WTC11 (cell line): ENCODE measurements at places on chromosomes 7 and 10. TPM values are rescaled to one million over a fixed set of nuclear protein-coding genes. Genes with fewer than 3 reads are reported as not detected.

The NPSR1 gene
- not detected in 3 replicates for total RNA-seq

GRCh38 chr7:158702196-158702595 lies 2.4 kb downstream of the NCAPG2 start:
- peaks cover 41% of the 10 kb centered on the region for H3K4me1 ChIP-seq
- no peaks in the 10 kb centered on the region for H3K27me3 ChIP-seq
- H3K36me3 ChIP-seq = peaks cover 40% of the 10 kb centered on the region
- peak; percentile 42 for DNase-seq

GRCh38 chr7:156309016-156309620 lies 331.5 kb upstream of the RNF32 start:
- H3K36me3 ChIP-seq = peaks cover 19% of the 10 kb centered on the region
- H3K4me3 ChIP-seq = no peak overlapping the region
- no peaks in the 10 kb centered on the region; the same call in 1 of the 2 replicates for H3K4me1 ChIP-seq
- DNase-seq = no peak
- H3K27me3 ChIP-seq = no peaks in the 10 kb centered on the region; the same call in 1 of the 2 replicates
- H3K27ac ChIP-seq = no peak overlapping the region

DNA sequence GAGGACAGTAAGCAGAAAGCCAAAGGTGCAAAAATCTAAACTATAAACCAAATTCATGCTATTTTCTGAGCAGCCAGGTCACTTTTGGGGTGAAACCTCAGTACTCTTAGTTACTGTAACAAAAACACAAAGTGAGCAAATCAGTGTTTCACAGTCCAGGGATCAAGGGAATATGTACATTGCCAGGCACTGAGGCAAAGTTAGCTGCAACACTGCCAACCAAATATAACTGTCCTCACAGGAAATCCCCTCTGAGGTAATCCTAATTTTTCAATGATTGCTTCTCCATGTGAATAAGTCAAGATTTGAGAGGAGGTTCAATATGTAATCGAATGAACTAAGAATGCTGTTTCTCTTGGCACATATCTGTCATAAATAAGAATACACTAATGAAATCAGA lies 229.7 kb downstream of the TSPAN12 start:
- H3K27me3 ChIP-seq = no peaks in the 10 kb centered on the region
- H3K27ac ChIP-seq = no peak overlapping the region
- H3K4me3 ChIP-seq = no peak overlapping the region
- peaks cover 9% of the 10 kb centered on the region for H3K4me1 ChIP-seq
- no peaks in the 10 kb centered on the region for H3K36me3 ChIP-seq

The CCL26 gene
- 9.8 to 19.5 TPM (median 18.5 TPM) in 3 replicates for total RNA-seq

The GHRHR gene
- 4.0 to 6.6 TPM (median 5.0 TPM) in 3 replicates for total RNA-seq

The MBL2 gene
- not detected in 3 replicates for total RNA-seq

GRCh38 chr10:91162495-91163268 lies 57.8 kb upstream of the PCGF5 start:
- H3K27ac ChIP-seq = no peak overlapping the region
- DNase-seq = peak; percentile 41
- H3K36me3 ChIP-seq = no peaks in the 10 kb centered on the region
- peaks cover 8% of the 10 kb centered on the region for H3K4me1 ChIP-seq
- peak overlapping the region; percentile 64 for H3K4me3 ChIP-seq
- peaks cover 91% of the 10 kb centered on the region for H3K27me3 ChIP-seq

The AGR2 gene
- total RNA-seq = 0.32 to 1.6 TPM (median 1.4 TPM) in 3 replicates

- no peak for DNase-seq
- peaks cover 16% of the 10 kb centered on the region for H3K4me1 ChIP-seq
- H3K27me3 ChIP-seq = no peaks in the 10 kb centered on the region
- no peak overlapping the region for H3K27ac ChIP-seq
- H3K4me3 ChIP-seq = no peak overlapping the region
These were observed 208.5 kb upstream of the FRMD4A start for GRCh38 chr10:14539176-14539575.

The WDFY4 gene
- total RNA-seq = 0.13 to 0.25 TPM (median 0.21 TPM) in 3 replicates

The ADCY1 gene
- 25.6 to 29.0 TPM (median 26.4 TPM) in 3 replicates for total RNA-seq

DNA sequence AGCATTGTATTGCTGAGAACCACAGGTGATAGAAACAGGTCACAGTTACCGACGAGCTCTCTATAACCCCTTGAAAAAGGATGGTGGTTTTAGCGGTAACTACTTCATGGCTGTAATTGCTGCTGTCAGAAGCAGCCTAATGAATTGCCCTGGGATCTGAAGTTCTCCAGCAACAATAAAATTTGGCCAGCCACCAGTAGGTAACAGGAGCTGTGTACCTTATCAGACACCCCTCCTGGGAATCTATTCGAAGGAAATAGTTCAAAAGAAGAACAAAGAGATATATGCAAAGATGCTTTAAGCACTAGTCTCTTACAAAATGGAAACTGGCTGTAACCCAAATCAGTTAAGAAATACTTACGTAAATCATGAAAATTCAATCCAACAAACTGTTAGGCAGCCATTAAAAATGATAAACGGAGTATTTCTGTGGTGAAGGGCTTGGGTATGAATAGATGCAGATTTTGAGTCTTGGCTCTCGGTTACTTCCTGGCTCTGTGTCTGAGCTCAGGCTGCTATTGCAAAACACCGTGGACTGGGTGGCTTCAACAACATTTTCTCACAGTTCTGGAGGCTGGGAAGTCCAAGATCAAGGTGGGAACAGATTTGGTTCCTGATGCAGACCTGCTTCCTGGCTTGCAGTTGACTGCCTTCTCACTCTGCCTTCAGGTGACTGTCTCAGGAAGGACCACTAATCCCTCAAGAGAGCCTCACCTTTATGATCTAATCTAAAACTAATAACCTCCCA lies 1.6 kb downstream of the MSRB2 start:
- H3K27me3 ChIP-seq = no peaks in the 10 kb centered on the region
- H3K27ac ChIP-seq = no peak overlapping the region
- peaks cover 35% of the 10 kb centered on the region for H3K4me1 ChIP-seq
- H3K36me3 ChIP-seq = peaks cover 16% of the 10 kb centered on the region
- H3K4me3 ChIP-seq = peak overlapping the region; percentile 85

DNA sequence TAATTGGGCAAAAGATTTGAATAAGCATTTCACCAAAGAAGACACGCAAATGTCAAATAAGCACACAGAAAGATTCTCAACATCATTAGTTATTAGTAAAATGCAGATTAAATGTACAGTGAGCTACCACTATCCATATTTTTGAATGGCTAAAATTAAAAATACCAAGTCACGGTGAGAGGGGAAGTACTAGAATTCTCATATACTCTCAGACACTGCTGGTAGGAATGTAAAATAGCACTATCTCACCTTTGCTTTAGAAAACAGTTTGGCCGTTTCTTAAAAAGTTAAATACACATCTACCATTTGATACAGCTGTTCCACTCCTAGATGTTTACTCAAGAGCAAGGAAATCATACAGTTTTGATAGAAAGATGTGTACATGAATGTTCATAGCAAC lies 115.8 kb upstream of the CELF2 start:
- no peak overlapping the region for H3K4me3 ChIP-seq
- H3K4me1 ChIP-seq = no peaks in the 10 kb centered on the region

DNA sequence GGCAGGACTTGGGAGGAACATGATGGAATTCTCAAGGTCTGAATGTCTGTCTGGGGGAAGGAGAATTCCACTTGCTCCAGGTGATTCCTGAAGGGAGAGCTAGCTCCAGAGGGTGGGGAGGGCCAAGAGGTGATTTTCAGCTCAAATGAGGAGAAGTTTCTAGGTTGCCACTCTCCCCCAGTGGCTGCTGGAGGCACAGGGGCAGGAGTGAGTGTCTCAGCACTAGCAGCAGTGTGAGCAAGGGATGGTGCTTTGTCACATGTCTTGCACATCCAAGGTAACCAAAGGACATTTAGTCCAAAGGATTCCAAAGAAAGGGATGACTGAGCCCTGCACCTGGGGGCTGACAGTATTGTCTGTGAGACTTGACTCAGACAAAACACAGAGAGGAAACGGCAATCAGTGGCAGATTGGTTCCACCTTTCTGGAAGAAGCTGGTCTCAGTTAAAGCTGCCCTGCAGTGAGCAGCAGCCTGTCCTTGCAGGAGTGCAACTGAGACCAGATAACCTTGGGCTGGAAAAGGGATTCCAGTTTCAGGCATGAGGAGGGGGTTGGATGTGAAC lies 51.2 kb upstream of the PCBD1 start:
- no peaks in the 10 kb centered on the region for H3K36me3 ChIP-seq
- DNase-seq = no peak
- H3K4me3 ChIP-seq = no peak overlapping the region
- no peaks in the 10 kb centered on the region; the same call in 1 of the 2 replicates for H3K27me3 ChIP-seq

- no peak overlapping the region for H3K27ac ChIP-seq
- H3K36me3 ChIP-seq = no peaks in the 10 kb centered on the region
- H3K4me3 ChIP-seq = no peak overlapping the region
- no peak for DNase-seq
These were observed 148.7 kb downstream of the ZMYND11 start for GRCh38 chr10:283916-284356.

- DNase-seq = no peak
- peaks cover 6% of the 10 kb centered on the region; the same call in 1 of the 2 replicates for H3K27me3 ChIP-seq
- peak overlapping the region; percentile 65 for H3K4me3 ChIP-seq
- H3K4me1 ChIP-seq = peaks cover 43% of the 10 kb centered on the region
- H3K36me3 ChIP-seq = no peaks in the 10 kb centered on the region
These were observed 40.7 kb downstream of the ZCCHC24 start for GRCh38 chr10:79404690-79405131.

DNA sequence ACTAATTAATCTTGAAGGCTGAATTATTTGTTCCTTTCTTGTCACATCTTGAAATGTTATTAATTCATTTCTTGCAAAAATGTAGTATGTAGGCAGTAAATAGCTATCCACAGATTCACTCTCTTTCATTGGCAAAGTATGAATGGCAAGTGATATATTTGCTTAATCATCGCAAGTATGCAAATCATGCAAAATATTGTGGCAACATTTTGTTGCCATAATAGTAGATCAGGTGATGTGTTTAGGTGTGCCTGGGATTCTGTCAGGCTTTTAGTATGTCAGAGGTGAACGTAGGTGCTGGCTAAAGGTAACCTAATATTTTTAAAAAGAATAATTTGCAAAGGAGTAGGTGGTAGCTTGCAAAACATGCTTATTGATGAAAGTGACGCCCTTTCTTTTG lies 5.9 kb downstream of the MAP3K8 start:
- H3K27ac ChIP-seq = no peak overlapping the region
- DNase-seq = no peak

GRCh38 chr7:65225422-65226006 lies 148.1 kb upstream of the ZNF92 start:
- H3K27ac ChIP-seq = no peak overlapping the region
- DNase-seq = no peak
- no peaks in the 10 kb centered on the region for H3K36me3 ChIP-seq
- H3K4me3 ChIP-seq = no peak overlapping the region
- 0 out of 2 replicates have a peak, but pooled peaks cover under 1% of the 10 kb centered on the region for H3K4me1 ChIP-seq

- H3K36me3 ChIP-seq = no peaks in the 10 kb centered on the region
- DNase-seq = no peak
- H3K27me3 ChIP-seq = no peaks in the 10 kb centered on the region
- peak overlapping the region; percentile 15; the same call in 1 of the 2 replicates for H3K27ac ChIP-seq
- no peak overlapping the region for H3K4me3 ChIP-seq
- no peaks in the 10 kb centered on the region for H3K4me1 ChIP-seq
These were observed 111.2 kb upstream of the KIF5B start for GRCh38 chr10:32167450-32167849.

- peaks cover 24% of the 10 kb centered on the region for H3K4me1 ChIP-seq
- no peak overlapping the region for H3K27ac ChIP-seq
- peaks cover 28% of the 10 kb centered on the region for H3K36me3 ChIP-seq
- peaks cover 2% of the 10 kb centered on the region; the same call in 1 of the 2 replicates for H3K27me3 ChIP-seq
- no peak overlapping the region for H3K4me3 ChIP-seq
- DNase-seq = no peak
These were observed 123.9 kb downstream of the ADAM12 start for GRCh38 chr10:126264102-126265018.

DNA sequence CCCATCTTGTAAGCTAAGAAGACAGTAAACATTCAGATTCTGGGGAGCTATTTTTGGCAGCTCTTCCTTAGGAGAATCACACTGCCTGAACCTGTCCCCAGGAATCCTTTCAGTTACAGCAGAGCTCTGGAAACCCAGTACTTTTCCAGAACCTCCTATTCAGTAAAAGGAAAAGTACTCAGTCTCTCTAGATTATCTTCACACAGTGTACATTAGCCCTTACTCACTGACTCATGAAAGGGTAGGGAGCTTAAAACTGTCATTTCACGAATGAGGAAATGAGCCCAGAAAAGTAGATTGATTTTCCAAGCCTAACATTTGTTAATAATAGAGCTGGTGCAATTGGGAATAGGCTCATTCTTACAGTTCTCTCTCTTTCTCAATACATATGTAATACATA lies 3.9 kb upstream of the CNNM1 start:
- no peak overlapping the region for H3K27ac ChIP-seq
- H3K36me3 ChIP-seq = no peaks in the 10 kb centered on the region
- peaks cover 6% of the 10 kb centered on the region; the same call in 1 of the 2 replicates for H3K4me1 ChIP-seq

The OR6B1 gene
- total RNA-seq = not detected in 3 replicates

DNA sequence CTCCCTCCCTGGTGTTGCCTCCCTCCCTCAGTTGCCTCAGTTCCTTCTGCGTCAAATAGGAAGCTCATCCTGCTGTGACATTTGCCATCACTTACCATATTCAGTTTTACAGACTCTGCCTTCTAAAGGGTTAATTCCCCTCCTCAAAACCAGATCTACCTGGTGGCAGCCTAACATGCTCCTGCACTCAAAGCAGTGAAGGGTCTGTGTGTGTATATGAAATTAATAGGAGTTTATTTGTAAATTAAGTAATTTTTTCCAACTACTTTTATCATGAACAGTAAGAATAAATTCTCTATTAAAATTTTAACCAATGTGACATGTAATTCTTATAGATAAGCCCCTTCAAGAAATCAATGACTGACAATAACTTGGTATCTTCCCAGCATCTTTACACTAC lies 158.6 kb upstream of the INSYN2A start:
- peaks cover 13% of the 10 kb centered on the region for H3K4me1 ChIP-seq
- H3K27me3 ChIP-seq = no peaks in the 10 kb centered on the region
- no peak overlapping the region for H3K4me3 ChIP-seq
- H3K36me3 ChIP-seq = no peaks in the 10 kb centered on the region; the same call in 1 of the 2 replicates

DNA sequence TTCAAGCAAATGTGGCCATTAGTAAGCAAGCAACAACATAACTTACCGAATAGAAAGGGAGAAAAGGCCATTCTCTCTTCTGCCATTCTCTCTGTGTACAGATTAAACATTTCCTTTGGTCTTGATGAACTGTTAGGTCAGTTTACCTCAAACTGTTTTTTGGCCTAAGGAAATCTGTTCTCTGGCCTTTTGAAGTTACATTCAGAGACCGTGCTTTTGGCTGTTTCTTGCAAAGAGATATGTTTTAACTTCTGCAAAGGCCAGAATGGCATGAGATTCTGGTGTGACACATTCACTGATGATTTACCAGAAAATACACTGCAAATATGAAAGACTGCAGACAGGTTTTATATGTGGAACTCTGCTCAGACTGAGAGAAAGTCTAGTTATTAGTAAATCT lies 22.2 kb downstream of the AHR start:
- H3K27ac ChIP-seq = no peak overlapping the region
- no peak for DNase-seq
- H3K36me3 ChIP-seq = no peaks in the 10 kb centered on the region
- no peak overlapping the region for H3K4me3 ChIP-seq
- H3K27me3 ChIP-seq = no peaks in the 10 kb centered on the region

GRCh38 chr7:4700577-4701235 lies 18.6 kb downstream of the FOXK1 start:
- H3K4me3 ChIP-seq = no peak overlapping the region
- peaks cover 49% of the 10 kb centered on the region for H3K27me3 ChIP-seq
- H3K4me1 ChIP-seq = peaks cover 23% of the 10 kb centered on the region
- no peaks in the 10 kb centered on the region for H3K36me3 ChIP-seq
